ENCODE measurements at places on chromosomes 6 and 20.

GRCh38 chr6:168150551-168151320 lies 71.7 kb upstream of the FRMD1 start:
- no peak for DNase-seq

DNA sequence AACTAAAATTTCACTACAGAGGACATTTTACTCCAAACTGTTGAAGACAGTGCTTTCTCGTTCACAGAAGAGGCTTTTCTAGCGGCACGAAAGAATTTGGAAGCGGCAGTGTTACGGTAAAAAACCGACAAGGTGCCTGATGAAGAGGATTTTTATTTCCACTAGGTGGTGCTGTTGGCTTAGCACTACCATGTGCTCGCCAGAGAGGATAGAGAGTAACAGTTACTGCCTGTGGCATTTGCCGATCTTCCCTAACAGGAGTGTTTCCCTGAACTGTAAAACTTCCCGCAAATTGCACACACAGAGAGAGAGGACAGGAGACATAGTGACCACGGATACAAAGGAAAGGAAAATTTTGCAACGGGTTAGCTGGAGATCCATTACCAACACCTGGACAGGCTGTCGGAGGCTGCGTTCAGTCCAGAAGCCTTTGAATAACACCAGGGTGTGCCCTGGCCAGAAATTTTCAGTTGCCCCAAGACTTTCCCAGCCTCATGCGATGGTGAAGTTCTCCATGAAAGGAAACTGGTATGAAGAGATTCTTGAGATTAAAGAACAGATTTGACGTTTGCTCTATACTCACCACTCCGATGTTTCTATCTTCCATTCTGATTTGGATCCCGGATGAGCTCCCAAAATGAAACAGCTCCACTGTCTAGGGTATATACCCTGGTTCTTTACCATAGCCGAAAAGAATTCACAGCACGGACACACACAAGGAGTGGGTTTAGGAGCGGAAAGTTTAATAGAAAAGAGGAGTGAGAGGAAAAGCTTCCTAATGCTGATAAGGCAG lies 48.1 kb downstream of the HLA-DPB1 start:
- DNase-seq, result no peak

DNA sequence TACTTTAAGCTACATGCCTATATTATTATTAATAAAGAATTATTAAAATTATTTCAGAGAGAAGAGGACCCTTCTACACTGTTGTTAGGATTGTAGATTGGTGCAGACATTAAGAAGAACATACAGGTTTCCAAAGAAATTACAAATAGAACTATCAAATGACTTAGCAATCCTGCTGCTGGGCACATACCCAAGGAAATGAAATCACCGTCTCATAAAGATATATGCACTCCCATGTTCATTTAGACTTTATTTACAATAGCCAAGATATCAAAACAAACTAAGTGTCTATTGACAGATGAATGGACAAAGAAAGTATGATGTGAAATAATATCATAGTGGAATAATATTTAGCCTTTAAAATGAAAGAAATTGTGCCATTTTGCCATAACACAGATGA lies 687.7 kb upstream of the POU3F2 start:
- DNase-seq, result no peak

- no peak for DNase-seq
These were observed at the start of gene GABRR1 for GRCh38 chr6:89217299-89217910. Gene GABRR1 (minus strand): TSS chr6:89217358. CDS start chr6:89217322, 36 bp downstream.

DNA sequence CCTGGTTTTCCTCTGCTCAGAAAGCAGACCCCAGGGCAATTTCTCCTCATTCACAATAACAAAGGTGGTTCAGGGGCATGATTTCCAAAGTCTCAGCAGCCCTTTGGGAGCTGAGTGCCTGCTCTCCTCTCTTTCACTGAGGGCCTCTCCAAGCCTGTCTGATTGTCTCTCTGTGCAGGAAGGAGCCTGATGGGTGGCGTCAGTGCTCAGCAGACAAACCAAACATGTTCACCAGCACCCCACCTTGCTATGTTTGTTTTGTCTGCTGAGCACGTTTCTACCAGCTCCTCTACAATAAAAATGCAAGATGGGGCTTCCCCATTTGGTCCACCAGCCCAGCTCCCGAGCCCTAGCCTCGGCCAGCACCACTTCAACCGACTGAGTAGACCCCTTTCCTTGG lies 25.4 kb upstream of the TCP11 start:
- DNase-seq, result no peak

DNA sequence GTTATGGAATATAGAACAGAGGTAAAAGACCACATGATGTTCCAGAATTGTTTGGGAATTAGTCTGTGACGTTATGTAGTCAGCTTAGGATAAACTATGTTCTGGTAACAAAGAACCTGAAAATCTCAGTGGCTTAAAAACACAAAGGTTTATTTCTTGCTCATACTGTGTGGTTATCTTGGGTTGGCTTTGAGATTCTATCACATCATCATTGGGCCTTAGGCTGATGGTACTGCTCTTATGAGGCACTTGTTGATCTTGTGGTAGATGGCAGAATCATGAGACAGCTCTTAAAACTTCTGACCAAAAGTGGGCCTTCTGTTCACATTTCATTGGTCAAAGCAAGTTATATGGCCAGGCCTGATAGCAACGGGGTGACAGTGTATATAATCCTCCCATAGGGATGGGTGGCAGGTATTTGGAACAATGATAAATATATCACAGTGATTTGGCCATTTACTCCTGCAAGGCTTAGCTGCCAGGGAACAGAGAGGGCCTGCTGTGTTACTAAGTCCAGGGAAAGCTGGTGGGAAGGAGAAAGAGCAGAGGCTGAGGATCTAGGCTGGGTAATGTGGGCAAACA lies 13.5 kb downstream of the DHX35 start:
- DNase-seq, result no peak

DNA sequence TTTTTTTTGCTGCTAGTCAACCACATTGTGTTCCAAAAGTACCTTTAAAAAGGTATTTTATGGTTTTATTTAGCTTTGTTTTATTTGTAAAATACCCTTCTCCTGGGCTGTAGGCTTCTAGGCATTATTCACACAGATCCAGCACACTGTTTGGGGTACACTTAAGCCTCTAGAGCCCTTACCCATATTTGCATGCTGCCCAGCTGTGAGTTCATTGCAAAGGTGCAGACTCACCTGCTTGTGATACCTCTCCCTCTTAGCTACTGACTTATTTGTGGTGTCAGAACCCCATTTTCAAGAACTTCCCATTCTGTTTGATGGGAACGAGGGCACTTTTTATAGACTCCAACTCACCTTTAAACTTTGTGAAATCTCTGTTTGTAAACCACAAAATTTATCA lies 69.8 kb downstream of the RIN2 start:
- no peak for DNase-seq

GRCh38 chr6:154960299-154960843 lies 34.7 kb upstream of the TIAM2 start:
- DNase-seq, result no peak

- DNase-seq, result no peak
These were observed 1.5 kb downstream of the MAFB start for GRCh38 chr20:40687384-40688128.

- DNase-seq, result no peak
These were observed 14.0 kb downstream of the MRPS18A start for GRCh38 chr6:43673444-43674084.

Measured in GM04503 (cell line).